ENCODE measurements at places on chromosomes 7 and 10.

GRCh38 chr7:106031300-106032035 is 68.4 kb downstream of the CDHR3 start:
- no peak for DNase-seq

DNA sequence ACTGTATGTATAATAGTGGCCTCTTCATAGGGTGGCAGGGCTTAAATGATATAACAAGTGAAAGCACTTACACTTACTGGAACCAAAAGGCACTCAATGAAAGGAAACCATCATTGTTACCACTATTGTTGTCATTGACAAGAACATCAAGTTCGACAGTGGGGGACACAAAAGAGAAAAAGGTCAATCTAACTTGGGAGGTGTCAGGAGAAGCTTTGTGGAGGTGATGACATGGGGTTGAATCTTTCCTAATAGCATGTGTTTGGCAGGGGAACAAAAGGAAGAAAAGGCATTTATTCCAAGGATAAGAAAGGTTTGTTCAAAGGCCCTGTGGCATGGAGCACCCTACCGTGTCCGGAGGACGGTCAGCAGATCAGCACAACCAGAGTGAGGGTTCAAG is 18.2 kb upstream of the ENO4 start:
- no peak for DNase-seq

DNA sequence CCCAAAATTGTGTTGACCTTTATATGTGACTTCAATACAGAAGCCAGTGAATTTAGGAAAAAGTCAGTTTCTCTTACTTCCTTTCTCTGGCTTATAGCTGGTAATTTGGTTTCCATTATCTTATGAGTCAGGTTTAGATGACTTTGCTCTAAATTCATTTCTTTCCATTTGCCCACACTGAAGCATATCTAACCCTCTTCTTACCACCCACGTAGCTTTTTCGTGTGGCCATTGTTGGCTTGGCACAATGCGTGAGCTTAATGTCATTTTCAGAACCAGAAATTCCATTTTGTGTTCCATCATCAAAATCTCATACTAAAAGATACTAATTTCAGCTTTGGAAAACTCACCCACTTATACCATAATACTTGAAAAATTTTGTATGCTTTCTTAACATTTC is 271.2 kb downstream of the INHBA start:
- no peak for DNase-seq

GRCh38 chr7:17086403-17086802 is 204.6 kb upstream of the AGR3 start:
- no peak for DNase-seq

GRCh38 chr10:17865351-17865750 is 56.2 kb downstream of the MRC1 start:
- DNase-seq: no peak

- DNase-seq: no peak
Measured at GRCh38 chr7:104327938-104328295, 486 bp upstream of the LHFPL3 start.

- DNase-seq: no peak
Measured at GRCh38 chr7:91424371-91424770, 160.1 kb downstream of the FZD1 start.

DNA sequence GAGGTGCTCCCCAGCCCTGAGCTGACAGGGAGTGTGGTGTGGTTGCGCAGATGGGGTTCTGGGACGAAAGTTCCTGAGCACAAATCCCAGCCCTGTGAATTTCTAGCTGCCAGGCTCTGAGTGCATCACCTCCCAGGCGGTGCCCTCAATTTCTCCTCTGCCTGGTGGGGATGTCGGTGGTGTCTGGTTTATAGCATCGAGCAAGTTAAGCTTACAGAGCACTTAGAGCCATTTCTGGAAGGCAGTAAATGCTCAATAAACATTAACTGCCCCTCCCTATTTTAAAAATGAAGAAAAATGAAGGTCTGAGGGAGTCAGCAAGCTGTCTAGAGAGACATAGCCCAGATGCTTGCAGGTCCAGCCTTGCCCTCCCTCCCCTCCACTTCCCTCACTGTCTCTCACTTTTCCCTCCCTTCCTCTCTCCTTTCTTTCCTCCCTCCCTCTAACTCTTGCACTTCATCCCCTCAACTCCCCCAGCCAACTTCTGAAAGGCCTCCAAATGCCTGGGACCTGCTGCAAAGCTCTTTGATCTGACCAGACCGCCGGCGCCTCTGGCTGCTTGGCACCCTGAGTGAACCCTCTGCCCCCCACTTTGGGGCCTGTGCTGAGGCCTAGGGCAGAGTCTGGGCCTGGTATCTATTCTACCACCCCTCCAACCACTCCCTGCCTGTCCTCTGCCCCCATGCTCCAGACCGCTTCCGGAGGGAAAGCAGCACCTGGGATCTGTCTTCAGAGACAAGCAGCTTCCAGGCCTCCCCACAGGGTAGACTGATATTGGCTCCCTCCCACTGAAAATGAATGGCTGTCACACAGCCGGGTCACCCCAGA is 438.3 kb downstream of the RPS24 start:
- DNase-seq: no peak

DNA sequence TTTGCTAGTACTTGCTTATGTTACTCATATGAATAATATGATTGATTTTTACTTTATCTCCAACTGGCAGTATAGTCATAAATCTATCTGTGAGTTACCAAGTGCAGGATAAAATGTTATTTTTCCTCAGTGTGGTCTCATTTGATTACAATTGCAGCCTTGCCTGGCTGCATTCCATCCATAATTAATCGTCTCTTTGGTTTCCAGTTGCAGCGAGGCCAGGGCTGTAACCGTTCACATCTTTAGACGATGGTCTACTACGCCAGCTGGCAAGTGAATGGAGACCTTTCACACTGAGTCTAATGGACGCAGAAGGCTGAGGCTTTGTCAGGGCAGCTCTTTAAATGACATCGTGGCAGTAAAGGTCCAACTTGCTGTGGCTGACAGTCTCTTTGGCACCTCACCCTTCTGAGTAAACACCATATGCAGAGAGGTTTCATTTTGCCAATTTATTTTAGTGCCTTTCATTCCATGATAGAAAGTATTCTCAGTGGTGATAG is 84.0 kb downstream of the ARL4A start:
- DNase-seq: no peak

Data from NAMALWA (cell line).